ENCODE measurements at places on chromosomes 6 and 20.

- no peak for DNase-seq
These were observed 40.3 kb downstream of the SEC63 start for GRCh38 chr6:107917451-107918375.

- no peak for DNase-seq
These were observed 42.3 kb downstream of the UNC5CL start for GRCh38 chr6:40996591-40997233.

DNA sequence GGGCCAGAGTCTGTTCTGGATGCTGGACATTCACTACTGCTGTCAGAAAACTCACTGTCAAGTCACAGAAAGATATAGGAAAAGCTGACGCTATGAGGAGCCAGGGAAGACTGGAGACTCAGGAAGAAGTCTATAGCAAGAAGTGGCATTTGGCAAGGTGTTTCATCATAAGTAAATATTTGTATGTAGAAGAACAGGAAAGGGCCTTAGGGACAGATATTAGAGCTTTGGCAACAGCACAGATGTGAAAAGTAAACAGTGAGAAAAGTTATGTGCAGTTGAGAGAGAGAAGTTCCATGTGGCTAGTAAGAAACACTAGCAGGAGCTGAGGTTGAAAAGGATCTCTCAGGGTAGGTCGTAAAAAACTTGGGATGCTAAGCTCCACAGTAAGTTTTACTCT lies 868.9 kb downstream of the PHF3 start:
- DNase-seq, result no peak

- DNase-seq, result no peak
These were observed 11.6 kb upstream of the NQO2 start for GRCh38 chr6:2988094-2988425.

- no peak for DNase-seq
These were observed 132.0 kb upstream of the JAG1 start for GRCh38 chr20:10805764-10806163.

Data from D721Med (cell line).